Activated T-cell treated with anti-CD3 and anti-CD28 coated beads, Interleukin-2, amount 50 U/mL, for 72 hours (primary cell): ENCODE measurements at places on chromosomes 3 and 15. TPM values are rescaled to one million over a fixed set of nuclear protein-coding genes. Genes with fewer than 3 reads are reported as not detected.
A peak's percentile ranks its signal among the peaks of the same experiment; 100 is the strongest.

DNA sequence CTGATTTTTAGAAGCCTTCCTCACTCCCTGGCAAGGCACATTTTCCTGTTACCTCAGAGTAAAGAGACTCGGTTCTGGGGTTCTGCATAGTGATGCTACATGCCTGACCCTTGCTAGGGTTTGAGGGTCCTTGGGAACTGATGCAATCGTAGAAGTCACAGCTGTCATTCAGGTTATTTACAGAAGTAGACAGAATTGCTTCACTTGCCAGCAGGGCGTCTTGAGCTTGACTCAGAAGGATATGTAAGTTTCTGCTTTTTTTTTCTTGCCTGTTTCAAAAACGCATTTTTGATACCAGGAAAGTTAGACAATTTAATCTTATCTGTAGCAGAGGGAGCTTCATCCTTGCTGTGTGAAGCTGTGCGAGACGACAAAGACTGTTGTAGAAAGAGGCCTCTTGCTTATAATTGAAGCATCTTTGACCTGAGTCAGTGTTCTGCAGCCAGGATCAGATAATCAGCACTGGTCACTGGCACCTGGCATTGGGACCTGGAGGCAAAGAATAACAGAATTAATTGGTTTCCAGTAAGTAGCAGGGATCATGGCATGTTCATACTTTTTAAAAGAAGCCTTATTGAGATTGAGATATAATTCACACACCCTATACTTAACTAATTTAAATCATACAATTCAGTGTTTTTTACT lies 24.8 kb downstream of the CACNA1D start:
- DNase-seq = no peak

CD276 gene
- total RNA-seq = 2.8 TPM

GRCh38 chr3:38545983-38546382 lies 49.8 kb downstream of the EXOG start:
- DNase-seq = no peak

- DNase-seq = no peak
Measured at GRCh38 chr15:59178151-59178695, 28.4 kb upstream of the LDHAL6B start.

GRCh38 chr3:44522494-44522933 lies 32.5 kb upstream of the ZKSCAN7 start:
- no peak for DNase-seq

DNA sequence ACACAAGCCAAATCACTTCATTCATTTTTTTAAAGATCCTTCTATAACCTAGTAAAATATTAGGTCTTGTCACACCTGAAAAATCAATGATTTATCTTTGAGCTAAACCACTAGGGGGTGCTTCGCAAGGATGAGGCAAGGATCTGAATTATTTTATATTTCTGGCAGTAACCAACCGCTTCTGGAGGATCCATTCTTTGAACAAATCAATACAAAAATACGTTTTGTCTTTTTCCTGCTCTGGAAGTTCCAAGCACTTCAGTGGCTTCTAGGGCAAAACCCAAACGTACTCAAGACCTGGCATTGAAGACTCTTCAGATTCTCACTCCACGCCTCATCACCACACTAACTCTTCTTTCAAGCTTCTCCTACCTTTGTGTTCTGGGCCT lies 486 bp downstream of the LSG1 start:
- DNase-seq = peak; percentile 32

PRR23C gene
- not detected for total RNA-seq

RBPMS2 gene
- 0.14 TPM for total RNA-seq

DNA sequence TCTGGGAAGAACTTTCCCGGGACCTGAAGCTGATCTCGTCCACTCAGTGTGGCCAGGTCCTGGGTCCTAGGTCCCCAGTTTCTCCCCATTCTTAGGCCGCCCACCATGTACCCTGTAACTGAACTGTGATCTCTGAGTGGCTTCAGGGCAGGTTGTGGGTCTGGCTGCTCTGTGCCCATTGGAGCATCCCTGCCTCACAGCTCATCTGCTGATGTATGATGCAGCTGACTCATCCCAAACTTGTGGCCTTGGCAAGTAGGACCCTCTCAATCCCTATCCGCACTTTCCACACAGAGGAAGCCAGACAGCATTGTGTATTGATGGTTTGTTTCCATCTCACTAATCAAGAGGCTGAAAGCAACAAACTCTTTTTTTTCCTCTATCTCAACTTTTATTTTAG lies 69.1 kb upstream of the XCR1 start:
- DNase-seq = no peak

GOLGA8T gene
- not detected for total RNA-seq

SLC24A5 gene
- not detected for total RNA-seq

GRCh38 chr3:177883957-177884356 lies 652.3 kb upstream of the KCNMB2 start:
- no peak for DNase-seq

DNA sequence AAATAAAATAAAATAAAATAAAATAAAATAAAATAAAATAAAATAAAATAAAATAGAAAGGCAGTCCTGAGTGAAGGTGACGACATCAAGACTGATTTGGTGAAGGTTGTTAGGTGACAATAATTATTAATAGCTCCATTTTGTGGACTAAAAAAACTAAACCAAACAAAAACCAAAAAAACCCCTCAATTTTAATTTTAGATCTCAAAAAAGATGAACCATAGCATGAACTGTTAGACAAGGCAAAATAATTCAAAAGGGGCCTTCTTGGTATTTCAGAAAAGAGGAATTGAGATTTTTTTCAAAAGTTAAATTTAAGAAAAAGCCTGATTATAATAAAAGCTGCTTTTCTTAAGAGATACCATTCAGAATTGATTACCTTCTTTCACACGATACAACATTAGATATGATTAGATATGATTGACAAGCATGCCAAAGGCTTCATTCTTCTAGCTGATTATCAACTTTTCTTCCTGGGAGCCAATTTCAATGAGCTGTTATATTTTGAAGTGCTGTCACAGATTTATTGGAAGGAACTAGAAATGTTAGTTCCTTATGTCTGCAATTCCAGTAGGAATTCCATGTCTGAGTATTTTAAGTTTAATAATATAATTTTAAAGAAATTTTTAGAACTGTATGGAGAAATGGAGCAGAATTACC lies 244.7 kb downstream of the MBNL1 start:
- no peak for DNase-seq

- no peak for DNase-seq
Measured at GRCh38 chr3:179768080-179768479, 115.2 kb downstream of the USP13 start.

GRCh38 chr15:42619656-42620371 lies 44.4 kb downstream of the STARD9 start:
- DNase-seq = no peak

GRCh38 chr15:60134609-60135008 lies 130.5 kb downstream of the FOXB1 start:
- DNase-seq = no peak

DNA sequence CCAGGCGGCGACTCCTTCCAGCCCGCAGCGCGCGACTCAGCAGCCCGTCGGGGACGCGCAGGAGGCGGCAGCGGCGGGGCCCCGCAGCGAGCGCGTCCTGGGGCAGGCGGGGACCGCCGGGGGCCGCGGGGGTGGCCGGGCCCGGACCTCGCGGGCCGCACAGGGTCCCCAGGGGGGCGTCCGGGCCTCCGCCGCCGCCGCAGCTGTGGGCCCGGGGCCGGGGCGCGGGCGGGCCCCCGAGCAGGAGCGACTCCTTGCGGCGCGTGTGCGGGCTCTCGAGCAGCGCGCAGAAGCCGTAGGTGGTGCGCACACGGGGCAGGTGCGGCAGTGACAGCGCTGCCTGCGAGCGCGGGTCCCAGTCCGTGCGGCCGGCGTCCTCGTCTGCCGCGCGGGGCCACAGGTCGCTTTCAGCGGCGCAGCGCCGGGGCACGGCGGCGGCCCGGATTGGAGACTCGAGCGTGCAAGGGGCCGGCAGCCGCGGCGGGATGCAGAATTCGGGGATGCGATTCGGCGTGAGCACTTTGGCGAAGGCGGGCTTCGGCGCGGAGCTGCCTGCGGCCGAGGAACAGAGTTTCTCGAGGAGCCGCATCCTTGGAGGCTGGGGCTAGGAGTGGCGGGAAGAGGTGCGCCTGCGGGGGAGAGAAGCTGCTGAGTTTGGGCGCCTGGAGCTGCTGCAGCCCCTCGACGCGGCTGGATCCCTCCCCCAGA lies 535 bp downstream of the C2CD4B start:
- peak; percentile 19 for DNase-seq

DNA sequence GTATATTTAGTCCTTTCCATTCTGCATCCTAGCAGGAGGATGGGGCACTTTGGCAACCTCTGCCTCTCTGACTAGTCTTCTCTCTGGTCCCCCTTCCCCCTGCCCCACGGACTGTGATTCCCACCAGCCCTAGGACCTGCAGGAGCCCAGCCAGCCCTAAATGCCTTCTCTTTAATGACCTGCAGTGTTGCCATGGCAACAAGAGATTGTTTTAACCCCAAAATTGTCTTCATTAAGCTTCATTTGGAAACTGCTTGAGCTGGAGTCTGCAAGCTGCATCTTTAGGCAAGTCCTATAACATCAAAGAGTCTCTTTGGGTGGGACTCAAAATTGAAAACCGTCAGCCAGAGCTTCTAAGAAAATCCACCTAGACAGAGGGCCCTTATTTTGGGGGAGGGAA lies 59.7 kb upstream of the ANKRD34C start:
- DNase-seq = no peak

DNA sequence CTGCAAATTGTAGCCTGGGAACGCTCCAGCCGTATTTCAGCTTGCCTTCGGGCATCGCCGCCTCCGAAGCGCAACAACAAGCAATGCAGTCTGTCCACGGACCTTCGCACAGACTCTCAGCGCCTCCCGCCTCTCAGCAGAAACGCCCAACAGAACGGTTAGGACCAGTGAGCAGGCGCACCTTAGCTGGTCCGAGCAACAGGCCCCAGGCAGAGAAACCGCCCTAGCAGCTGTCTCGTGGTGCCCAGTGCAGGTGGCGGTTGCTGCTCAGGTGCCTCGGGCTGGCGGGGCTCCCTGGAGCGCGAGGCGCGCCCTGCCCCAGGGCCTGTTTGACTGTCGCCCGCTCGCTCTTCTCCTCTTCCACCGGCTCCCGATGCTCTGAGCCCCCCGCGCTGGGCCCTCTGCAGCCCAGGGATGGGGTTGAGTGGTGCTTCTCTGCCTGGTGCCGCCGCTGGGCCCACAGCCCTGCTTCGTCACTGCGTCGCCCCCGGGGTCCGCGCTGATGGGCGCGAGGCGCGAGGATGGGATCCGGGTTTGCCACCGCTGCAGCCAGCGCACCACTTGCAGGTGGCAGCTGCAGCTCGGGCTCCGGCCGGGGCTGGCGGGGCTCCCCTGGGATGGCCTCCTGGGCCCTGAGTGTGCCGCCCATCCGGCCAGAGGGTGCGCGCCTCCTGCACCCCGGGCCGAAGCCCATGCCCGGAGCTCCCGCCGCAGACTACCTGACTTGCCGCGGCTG lies 268.4 kb upstream of the FRG2C start:
- no peak for DNase-seq

DUSP7 gene
- 12.8 TPM for total RNA-seq

ZNF80 gene
- total RNA-seq = 1.4 TPM

SAMMSON gene
- not detected for total RNA-seq

PIF1 gene
- total RNA-seq = 39.7 TPM

OR4M2 gene
- total RNA-seq = not detected

- no peak for DNase-seq
Measured at GRCh38 chr15:98860281-98861041, 147.1 kb downstream of the PGPEP1L start.

DNA sequence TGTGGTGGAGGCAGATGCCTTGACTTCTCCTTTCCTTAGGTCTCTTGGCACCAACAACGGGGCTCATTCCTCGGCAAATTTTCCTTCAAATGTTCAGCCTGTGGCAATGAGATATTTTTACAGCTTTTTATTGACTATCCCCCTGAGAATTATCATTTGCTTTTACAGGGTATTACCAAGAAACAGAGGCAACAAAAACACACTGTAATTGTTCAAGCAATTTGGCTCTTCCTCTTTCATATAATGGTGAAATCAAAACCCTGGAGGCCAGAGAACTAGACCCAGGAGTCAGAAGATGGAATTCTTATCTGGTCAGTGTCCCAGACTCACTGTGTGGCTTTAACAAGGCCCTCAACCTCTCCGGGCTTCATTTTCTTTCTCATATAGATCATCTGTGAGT lies 40.1 kb downstream of the TRIM42 start:
- no peak for DNase-seq

DNA sequence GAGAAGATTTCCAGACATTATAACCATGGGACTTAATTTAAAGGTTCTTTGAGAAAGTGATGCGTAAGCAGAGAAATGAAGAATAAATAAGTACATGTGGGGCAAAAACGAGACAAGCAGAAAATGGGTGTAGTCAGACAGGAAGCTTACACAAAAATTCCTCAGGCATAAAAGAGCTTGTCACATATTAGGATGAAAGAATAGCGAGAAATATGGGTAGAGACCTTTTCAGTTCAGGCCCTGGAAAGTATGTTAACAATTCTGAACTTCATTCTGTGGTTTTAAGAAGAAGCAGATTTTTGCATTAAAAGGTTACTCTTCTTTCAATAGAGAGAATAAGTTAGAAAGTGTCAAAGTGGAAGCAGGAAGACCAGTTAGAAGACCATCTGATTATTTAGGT lies 352.4 kb downstream of the ROBO1 start:
- no peak for DNase-seq

- DNase-seq = no peak
Measured at GRCh38 chr3:41565003-41565402, 365.7 kb downstream of the CTNNB1 start.

P3H2 gene
- total RNA-seq = not detected

ZDHHC23 gene
- 3.6 TPM for total RNA-seq

DNA sequence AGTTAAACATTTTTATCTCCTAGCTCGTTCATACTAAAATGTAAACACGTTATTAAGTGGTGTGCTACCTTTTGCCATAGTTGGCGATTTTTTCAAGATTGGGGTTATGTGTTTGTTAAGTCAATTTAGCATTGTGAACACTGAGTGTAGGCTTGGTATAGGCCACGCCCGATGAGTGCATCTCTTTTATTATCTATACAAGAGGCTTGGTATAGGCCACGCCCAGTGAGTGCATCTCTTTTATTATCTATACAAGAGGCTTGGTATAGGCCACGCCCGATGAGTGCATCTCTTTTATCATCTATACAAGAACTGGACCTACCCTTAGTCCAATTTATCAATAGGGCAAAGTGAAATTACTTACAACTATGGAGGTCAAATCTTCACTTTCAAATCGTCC lies 70.4 kb downstream of the NIPA2 start:
- no peak for DNase-seq

DNA sequence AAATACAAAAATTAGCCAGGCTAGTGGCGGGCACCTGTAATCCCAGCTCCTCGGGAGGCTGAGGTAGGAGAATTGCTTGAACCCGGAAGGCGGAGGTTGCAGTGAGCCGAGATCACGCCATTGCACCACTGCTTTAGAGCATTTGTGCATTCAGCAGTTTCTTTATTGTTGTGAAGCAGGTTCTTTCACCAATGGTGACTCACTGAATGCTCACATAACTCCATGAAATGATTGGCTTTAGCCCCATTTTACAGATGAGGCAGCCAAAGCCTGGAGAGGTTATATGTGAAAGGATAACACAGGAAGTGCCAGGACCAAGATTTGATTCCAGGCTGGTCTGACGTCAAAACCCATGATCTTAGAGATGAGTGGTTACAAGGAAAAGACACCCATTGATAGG lies 195.2 kb downstream of the SLCO3A1 start:
- no peak for DNase-seq

- DNase-seq = no peak
Measured at GRCh38 chr3:110752307-110752706, 319.3 kb upstream of the NECTIN3 start.
